ENCODE measurements at places on chromosomes 16 and 17.

DNA sequence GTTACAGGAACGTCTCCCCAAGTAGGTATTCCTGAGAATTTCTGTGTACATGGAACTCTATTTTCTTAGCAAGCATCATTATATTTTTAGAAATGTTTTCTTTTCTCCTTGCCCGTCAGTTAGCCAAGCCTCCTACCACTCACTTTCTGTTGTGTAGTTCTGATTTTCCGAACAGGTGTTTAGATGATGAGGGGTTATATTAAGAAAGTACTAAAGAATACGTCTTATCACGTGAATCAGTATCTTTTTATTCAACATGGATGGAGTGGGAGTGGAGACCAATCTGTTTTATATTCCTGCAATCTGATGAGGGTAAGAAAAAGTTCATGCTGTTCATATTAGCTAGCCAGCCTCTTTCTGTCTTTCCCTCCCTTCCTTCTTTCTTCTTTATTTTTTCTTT is 29.4 kb downstream of the MSI2 start:
- no peak for DNase-seq

GRCh38 chr16:68155425-68155824 is 70.3 kb downstream of the NFATC3 start:
- no peak for DNase-seq

DNA sequence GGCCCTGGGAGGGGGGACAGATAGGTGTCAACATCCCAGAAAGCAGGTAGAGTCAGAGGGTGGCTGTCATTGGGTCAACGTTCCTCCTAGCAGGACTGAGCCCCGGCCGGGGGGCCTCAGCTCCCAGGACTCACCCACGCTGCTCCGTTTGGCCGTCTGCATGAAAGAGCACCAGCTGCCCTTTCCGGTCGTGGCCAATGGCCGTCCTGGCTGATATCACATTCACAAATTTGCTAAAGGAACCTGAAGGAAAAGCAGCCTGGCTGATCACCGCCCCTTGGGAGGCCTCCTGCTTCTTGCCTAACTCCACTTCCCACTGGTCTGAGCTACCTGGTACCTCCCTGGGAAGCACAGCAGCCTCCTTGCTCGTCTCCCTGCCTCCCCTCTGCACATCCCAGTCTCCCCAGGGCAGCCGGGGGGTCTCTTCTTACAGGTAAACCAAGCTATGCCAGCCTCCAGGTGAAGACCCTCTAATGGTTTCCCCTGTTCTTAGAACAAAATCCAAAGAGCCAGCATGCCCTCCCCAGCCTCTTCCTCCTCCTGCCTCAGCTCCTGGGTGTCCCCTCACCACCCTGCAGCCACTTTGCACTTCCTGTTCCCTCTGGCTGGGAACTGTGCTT is 3.4 kb downstream of the NAGPA start:
- no peak for DNase-seq

DNA sequence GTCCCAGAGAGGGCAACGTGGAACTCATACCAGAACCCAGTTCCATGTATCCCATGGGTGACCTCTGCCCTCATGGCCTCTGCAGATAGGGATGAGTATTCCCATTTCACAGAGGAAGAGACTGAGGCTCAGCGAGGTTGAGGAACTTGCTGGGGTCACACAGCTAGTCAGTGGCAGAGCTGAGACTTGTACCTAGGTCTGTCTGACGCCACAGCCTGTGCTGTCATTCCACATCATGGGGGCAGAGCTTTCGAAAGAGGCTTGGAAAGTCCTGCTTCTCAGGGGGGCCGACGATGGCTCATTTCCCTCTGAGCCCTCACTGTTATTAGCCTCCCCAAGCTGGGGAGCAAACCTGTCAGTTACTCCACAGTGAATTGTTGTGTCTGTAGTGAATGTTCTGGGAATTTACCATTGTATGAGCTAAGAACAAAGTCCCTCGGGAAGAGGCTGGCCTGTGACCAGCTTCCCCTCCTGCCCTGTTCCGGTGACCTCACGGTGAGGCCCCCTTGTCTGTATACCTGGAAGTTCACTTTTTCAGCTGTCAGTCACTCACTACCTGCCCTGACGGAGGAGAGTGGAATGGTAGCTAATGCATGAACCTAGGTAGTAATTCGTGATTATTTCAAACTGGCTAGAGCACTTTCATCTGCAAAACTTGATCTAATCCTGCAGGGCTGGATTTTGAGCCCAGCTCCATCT is 8.9 kb downstream of the METTL22 start:
- no peak for DNase-seq

GRCh38 chr17:60442271-60443173 is 20.2 kb downstream of the CHCT1 start:
- DNase-seq = no peak

DNA sequence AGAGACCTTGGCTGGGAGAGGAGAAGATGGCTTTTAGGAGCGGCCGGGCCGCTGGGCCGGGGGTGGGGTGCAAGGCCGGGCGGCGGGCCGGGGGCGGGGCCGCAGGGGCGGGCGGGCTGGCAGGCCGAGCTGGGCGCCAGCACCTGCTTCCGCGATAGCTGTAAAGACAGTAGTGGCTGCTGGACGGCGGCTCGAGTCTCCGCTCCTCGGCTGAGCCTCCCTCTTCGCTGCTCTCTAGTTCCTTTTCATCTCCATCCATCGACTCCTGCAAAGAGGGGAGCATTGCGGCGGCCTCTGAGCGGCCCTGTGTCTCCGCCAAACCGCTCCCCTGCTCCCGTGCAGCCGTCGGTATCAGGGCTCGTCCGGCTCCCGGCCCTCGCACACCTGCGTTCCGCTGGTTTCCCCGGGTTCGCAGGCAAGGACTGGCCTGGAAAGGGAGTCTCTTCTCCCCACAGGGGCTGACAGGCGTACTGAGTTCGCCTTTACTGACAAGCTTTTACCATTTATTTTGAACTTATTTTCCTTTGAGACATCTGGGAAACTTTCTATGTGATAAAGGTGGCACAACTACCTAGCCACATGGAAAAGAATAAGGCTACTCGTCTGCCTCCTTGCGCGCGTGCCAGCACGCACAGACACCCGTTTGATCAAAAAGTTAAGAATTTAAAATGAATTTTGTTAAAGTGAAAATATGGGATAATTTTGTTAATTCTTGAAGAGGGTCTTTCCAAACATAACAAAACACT is at the start of gene C17orf75:
Gene C17orf75 (minus strand): TSS at position 317 of the 746 bp plus-strand sequence. CDS start 34 bp downstream, at position 283.
- DNase-seq = peak; percentile 77

- no peak for DNase-seq
Observed at GRCh38 chr16:75000481-75001081, 1.8 kb downstream of the ZNRF1 start.

Measured in nucleus accumbens (tissue), 56 donors.